ENCODE measurements at places on chromosomes 1 and 21.

- no peak for DNase-seq
Observed at GRCh38 chr1:8426996-8427395, 109.1 kb downstream of the SLC45A1 start.

DNA sequence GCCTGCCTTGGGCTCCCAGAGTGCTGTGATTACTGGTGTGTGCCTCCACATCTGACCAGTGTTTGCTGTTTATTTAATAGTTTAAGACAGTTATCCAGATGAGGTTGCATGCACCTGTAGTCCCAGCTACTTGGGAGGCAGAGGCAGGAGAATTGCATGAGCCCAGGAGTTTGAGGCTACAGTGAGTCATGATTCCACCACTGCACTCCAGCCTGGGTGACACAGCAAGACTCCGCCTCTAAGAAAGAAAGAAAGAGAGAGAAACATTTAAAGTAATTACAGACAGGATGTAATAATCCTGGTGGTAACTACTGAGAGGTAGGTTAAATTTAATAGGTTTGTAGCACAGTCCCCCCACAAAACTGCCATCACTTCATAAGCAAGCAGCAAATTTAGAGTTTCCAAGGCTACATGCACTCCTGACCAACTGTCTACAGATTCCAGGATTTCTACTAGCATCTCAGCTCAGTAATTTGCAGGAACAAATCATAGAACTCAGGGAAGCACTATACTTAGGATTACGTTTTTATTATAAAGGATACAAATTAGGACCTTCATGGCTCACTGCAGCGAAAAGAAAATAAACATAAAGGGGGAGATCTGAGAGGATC lies 89.6 kb downstream of the PKN2 start:
- DNase-seq: no peak

DNA sequence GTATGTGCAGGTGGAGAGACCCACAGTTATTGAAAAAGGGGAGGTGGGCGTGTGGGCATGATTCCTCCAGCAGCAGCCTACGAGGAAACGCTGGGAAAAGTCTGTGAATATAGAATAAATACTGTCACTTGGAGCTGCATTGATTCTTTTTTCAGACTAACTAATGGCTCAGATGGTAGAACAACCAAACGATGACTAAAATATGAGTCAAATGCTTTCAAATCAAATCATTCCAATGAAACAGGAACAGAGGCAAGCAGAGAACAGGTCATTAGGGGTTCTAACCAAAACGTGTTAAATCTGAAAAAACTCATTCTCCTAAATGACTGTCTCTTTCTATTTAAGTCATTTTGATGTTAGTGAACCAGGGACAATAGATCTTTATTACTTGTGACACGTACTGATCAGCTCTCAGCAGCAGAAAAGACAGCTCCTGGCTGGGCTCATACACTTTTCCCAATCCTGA lies 35.1 kb upstream of the SEC16B start:
- no peak for DNase-seq

DNA sequence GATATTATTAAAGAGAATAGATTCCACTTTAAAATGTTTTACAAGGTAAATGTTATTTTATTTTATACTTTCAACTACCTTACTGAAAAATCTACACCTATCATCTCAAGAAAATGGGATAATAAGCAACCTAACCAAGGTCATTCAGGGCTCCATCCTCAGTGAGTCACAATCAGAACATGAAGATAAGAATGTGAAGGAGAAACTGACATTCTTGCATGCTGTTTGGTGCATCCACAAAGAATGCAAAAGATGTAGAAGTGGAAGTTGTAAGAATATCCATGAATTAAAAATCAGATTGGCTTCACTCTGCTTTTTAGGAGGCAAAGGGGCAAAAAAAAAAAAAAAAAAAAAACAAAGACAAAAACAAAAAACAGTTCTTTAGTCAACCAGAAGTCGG lies 6.5 kb downstream of the WARS2 start:
- no peak for DNase-seq

- DNase-seq: no peak
Observed at GRCh38 chr1:115184951-115185331, 95.6 kb upstream of the TSPAN2 start.

DNA sequence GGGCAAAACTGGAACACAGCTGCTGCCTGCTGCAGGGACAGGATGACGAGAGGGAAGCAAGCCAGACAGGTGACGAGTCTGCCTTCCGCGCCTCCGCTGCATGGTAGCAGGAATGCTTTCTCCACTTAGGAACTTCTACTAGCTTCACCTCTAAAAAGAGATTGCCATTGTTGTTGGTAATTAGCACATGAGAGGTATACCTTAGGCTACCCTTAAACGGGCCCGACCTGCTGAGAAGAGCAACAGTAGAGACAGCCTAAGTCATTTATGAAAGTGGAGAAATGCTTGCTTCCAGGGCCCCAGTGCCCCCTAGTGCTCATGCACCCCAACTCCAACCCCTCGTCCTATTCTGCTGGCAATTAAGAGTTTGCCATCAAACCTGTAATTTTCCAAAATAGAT lies 96.9 kb upstream of the AKT3 start:
- no peak for DNase-seq

- DNase-seq: peak; percentile 70
Observed at GRCh38 chr1:156601122-156601830, at the start of gene GPATCH4. Gene GPATCH4, minus strand, starts transcription at chr1:156601479.

DNA sequence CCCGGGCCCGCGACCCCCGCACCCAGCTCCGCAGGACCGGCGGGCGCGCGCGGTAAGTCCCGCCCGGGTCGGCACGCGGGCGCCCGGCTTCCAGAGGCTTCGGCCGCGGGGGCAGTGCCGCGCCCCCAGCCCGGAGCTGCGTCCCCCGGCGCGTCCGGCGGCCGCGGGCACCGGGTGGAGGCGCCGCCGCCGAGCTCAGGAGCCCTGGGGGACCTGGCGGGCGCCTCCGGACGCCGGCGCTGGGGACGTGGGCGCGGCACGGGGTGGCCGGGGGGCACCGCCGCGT lies 227 bp downstream of the NBL1 start:
- no peak for DNase-seq

DNA sequence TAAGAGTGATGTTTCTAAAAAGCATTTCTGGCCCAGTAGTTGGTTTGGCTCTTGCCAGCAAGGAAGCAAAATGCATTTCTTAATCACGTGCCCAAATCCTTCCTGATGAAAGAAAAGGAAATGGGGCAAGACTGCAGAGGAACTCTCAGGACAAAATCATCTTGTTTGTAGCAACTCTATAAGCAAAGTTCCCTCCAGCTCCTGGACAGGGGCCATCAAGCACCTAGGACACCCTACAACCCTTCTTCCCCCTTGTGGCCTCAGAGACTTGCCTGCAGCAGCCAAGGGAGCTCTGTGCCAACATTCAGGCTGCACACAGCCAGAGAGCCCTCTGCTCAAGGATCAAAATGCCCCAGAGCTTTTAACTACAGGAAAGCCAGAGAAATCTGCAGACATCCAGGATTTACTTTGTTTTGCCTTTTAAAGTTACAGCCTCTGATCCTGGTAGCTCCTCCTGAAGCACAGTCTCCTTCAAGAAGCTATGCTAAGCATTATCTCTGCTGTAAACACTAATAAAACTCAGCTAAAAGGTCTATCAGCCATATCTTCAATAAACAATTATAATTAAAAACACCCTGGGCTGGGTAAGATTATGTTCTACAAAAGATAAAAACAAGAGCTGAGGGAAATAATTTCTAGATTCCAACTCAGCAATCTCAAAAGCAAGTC lies 105.0 kb downstream of the KIAA0319L start:
- no peak for DNase-seq

DNA sequence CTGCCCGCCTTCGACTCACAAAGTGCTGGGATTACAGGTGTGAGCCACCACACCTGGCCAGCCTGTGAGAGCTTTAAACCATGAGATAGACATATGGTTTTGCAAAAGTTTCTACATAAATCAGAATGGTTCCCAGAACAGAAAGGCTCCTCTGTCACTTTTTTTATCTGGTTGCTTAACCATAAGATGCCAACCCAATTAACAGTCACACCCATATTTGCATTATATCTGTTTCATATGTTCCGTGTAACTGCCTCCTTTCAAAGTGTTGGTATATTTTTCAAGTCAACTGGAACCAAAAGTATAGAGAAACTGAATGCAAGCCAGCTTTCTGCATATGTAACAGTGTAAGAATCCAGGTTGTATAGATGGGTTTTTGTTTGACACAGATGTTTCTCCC lies 23.7 kb upstream of the RCC1 start:
- DNase-seq: no peak

- no peak for DNase-seq
Observed at GRCh38 chr1:230348386-230349019, 77.6 kb downstream of the PGBD5 start.

- DNase-seq: no peak
Observed at GRCh38 chr1:21293537-21294265, 3.4 kb upstream of the ECE1 start.

DNA sequence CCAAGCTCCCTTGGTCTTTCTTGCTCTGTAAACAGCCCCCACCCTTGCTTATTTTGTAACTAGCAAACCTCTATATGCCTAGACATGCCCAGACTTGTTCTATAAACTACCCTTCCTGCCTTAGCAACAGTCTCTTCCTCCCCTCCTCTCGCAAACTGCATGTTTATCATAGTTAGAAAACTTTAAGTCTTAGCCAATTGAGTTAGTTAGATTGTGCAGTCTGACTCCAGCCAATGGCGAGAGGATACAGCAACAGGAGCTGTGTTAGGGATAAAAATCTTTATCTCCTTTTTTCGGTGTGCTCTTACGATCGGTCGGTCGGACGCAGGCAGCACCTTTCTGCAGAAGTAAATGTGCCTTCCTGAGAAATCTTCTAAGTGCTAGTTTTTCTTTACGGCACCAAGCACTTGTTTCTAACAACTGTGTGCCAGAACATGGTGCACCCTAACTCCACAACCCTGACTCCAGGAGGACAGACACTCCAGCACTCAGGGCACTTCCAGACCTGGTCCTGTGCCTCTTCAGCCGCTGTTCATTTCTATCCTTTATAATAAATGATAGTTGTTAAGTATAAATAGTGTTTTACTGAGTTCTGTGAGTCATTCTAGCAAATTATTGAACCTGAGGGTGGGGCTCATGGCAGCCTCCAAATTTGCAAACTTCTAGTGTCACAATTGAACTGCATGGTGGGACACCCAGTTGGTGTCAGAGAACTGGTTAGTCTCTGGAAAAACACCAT lies 25.7 kb upstream of the GNG4 start:
- DNase-seq: no peak

- DNase-seq: no peak
Observed at GRCh38 chr1:100253552-100253951, 3.9 kb upstream of the DBT start.

GRCh38 chr1:209710847-209711246 lies 6.2 kb downstream of the HSD11B1 start:
- no peak for DNase-seq

GRCh38 chr21:27086630-27087029 lies 119.7 kb upstream of the ADAMTS5 start:
- DNase-seq: no peak

DNA sequence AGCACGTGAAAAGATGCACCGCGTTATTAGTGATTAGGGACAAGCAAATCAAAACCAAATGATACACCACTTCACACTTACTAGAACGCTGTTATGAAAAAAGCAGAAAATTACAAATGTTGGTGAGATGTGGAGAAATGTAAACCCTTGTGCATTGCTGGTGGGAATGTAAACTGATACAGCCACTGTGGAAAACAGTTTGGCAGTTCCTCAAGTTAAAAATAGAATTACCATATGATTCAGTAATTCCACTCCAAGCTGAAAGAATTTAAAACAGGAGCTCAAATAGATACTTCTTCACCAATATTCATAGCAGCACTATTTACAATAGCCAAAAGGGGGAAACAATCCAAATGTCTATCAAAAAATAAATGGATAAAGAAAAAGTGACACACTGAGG lies 10.3 kb upstream of the EVI5 start:
- DNase-seq: no peak

DNA sequence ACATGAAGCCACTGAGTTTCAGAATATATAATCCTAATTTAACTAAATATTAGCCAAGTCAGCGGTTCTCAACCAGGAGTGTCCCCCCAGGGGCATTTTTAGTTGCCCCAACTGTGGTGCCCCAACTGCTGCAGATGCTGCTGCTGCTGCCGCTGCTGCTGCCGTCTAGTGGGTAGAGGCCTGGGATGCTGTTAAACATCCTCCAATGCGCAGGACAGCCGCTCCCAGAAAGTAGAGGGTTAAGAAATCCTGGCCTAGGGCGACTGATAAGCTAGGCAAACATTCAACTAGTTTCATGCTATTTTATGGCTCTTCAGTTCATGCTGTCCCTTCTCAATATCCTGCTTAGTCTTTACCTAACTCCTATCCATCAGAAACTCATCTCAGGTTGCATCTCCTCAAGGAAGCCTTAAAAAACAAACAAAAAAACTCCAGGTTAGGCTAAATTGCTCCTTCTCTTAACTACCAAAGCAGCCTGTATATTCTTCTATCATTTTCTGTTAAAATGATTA lies 9.9 kb upstream of the DCAF6 start:
- no peak for DNase-seq

- no peak for DNase-seq
Observed at GRCh38 chr1:110155878-110156522, 5.7 kb downstream of the SLC6A17 start.

- DNase-seq: no peak
Observed at GRCh38 chr1:54221867-54222484, 22.0 kb downstream of the MRPL37 start.

DNA sequence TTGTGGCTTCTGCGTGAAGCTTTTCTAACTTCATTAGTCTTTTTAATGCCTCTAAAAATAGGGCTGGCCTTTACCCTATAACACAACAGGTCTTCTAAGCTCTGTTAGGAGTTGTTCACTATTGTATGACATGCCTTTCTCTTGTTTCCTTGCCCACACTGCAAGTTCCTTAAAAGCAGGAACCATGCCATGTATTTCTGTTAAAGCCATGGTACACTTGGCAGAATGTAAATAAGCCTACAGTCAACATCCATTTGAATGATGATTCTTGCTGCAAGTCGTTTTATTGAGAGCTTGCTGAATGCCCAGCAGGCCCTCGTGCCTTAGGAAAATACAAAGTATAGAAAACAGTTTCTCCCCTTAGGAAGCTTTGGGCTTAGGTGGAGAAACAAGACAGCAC lies 214.6 kb downstream of the DUSP10 start:
- no peak for DNase-seq

DNA sequence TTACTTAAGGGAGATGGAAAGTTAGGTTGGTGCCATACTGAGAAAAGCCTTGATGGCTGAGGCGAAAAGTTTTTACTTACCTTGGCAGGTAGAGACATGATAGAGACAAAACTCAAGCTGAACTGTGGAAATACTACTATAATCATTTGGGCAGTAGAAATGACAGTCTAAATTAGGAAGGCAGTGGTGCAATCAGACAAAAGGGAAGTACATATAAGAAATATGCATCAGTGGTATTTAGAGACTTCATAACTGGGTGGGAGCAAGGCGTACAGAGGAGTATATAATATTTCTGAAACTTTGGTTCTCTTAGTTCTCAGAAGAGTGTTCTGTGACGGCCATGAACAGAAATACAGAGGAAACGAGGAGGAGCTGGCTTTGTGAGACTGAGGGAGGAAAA lies 2.4 kb upstream of the CEP350 start:
- no peak for DNase-seq

- no peak for DNase-seq
Observed at GRCh38 chr21:14584357-14585095, 38.4 kb upstream of the SAMSN1 start.
